ENCODE measurements at places on chromosomes 6 and 20.

- no peak for DNase-seq
Observed at GRCh38 chr20:8049310-8049709, 29.7 kb upstream of the TMX4 start.

DNA sequence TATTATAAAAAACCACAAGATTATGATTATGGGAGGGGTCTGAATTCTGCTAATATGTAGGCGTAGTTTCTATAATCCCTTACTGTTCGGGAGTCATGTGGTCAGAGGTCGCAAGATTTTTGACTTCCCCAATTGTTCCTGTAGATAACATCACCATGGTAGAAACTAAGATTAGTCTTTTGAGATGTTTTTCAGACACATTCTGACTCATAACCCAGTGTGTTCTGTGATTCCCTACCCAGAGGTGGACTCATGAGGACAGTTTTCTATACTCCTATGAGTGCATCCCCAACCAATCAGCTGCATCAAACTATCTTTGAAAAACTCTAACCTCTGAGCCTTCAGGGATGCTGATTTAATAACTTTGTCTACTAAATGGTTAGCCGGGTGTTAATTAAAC, 175.5 kb downstream of the RFPL4B start:
- DNase-seq, result no peak

- DNase-seq, result no peak
Observed at GRCh38 chr6:109373762-109374161, 8.5 kb downstream of the CD164 start.

GRCh38 chr20:31547720-31548298, 33.6 kb downstream of the HM13 start:
- DNase-seq, result no peak

GRCh38 chr20:967796-968742, 34.0 kb downstream of the RSPO4 start:
- no peak for DNase-seq

- peak; percentile 68 for DNase-seq
Observed at GRCh38 chr6:134240665-134241431, 77.1 kb downstream of the SGK1 start.

DNA sequence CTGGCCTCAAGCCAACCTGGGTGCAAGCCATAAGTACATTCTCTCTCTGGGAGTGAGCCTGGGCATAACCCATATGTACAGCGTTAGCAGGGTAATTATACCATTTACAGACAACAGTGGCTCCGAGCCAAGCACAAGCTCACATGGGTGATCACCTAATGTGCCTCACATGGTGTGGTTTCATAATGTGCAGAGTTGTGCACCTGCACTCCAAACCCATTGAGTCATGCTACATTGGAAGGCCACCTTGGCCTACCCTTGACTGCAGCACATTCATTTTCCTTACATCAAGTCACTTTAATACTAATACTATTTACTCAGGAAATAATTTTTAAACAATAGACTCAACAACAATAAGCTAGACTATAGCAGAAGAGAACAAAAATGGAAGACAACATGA, 194.5 kb upstream of the PLN start:
- no peak for DNase-seq

DNA sequence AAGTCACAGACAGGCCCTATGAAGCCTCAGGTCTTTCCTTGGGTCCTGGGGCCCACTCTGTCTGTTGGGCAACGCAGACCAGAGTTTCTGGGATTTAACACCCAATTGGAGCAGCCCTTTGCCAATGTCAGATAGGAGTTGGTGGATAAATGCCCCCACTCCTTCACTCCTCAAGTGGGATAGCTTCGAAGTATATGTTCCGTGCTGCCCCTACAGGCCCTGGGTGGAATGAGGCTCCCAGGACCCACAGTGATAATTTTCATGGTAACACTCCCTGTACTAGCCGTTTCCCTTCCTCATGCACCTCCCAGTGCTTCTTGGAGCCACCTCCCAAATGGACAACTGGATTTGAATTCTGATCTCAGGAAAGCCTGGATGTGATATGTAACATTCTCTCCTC, 145.4 kb downstream of the FOXA2 start:
- DNase-seq, result no peak

DNA sequence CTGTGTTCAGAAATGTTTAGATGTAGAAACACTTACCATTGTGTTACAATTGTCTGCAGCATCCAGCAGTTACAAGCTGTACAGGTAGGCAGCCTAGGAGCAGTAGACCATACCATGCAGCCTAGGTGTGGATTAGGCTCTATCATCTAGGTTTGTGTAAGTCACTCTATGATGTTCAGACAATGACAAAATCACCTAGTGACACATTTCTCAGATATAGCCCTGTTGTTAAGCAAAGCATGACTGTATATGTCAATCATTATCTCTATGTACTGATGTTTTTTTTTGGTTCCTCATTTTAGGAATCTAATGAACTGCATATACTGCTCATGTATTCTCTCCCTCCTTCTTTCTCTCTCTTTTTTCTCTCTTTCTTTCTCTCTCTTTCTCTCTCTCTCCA, 22.2 kb downstream of the CST8 start:
- DNase-seq, result no peak

Data from central memory CD8-positive, alpha-beta T cell (primary cell).